ENCODE measurements at places on chromosomes 6 and 20.

- no peak for DNase-seq
These were observed 242.0 kb downstream of the ESR1 start for GRCh38 chr6:152049502-152049901.

GRCh38 chr6:34131326-34132290 lies 14.3 kb downstream of the GRM4 start:
- no peak for DNase-seq

GRCh38 chr6:105921781-105922180 lies 164.4 kb upstream of the PRDM1 start:
- DNase-seq = no peak

- no peak for DNase-seq
These were observed 191.1 kb downstream of the EYA4 start for GRCh38 chr6:133432021-133432989.

DNA sequence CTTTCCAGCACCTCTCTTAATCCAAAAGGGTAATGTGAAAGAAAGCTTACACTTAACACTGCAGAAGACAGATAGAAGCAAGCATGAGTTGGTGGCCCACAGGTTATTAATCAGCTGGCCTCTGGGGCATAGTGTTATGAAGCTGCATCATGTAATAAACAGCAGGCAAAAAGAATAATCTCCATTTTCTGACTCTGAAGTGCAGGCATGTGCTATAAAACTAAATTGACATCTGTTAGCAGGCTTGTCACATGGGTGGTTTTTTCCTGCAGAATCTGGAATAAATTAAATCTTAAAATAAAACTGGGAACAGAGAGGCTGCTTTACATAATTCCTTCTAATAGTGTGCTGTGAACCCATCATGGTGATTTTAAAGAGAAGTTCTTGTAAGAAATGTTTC lies 73.3 kb downstream of the METTL24 start:
- DNase-seq = no peak

DNA sequence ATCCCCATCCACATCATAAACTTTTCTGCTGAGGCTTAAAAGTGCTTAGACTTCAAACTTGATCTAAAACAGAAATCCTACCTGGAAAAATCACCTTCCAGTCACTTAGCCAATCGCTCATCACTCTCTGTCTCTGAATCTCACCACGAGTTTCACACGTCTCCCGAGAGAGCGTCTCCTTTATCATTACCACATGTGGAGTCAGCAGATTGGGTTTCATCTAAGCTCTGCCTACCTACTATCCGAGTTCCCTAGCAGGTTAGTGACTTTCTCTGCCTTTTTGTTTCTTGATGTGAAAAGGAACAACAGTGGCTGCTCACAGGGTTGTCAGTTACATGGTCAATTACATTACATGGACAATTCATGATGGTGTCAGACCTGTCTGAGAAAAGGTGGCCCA lies 286.2 kb downstream of the ESR1 start:
- DNase-seq = no peak

GRCh38 chr6:71453371-71453706 lies 164.7 kb downstream of the OGFRL1 start:
- no peak for DNase-seq

GRCh38 chr6:146388736-146389364 lies 154.8 kb upstream of the RAB32 start:
- no peak for DNase-seq

GRCh38 chr6:161268531-161269210 lies 5.2 kb downstream of the AGPAT4 start:
- DNase-seq = no peak

- DNase-seq = no peak
These were observed 39.1 kb upstream of the ANKRD60 start for GRCh38 chr20:58267389-58268215.
